Dermis microvascular lymphatic vessel endothelial cell (primary cell): ENCODE measurements at places on chromosomes 4 and X. TPM values are rescaled to one million over a fixed set of nuclear protein-coding genes. Genes with fewer than 3 reads are reported as not detected.

The TMEM33 gene
- total RNA-seq, result 36.5 and 49.9 TPM in 2 replicates

The DMD gene
- total RNA-seq, result 1.8 and 2.1 TPM in 2 replicates

The PPEF2 gene
- under 0.01 TPM in 1 of 2 replicates, not detected in the other for total RNA-seq

The ZFP92 gene
- total RNA-seq, result 0.39 and 0.89 TPM in 2 replicates

The REST gene
- total RNA-seq, result 27.2 and 29.5 TPM in 2 replicates

The GRID2 gene
- total RNA-seq, result not detected in 2 replicates

The APBB2 gene
- 23.0 and 30.9 TPM in 2 replicates for total RNA-seq

The MGARP gene
- total RNA-seq, result under 0.01 and 0.13 TPM in 2 replicates

The ADH1C gene
- total RNA-seq, result not detected in 2 replicates

The ADGRG2 gene
- not detected in 2 replicates for total RNA-seq

The F9 gene
- not detected in 2 replicates for total RNA-seq

The PCSK1N gene
- total RNA-seq, result under 0.01 and 0.13 TPM in 2 replicates

The THAP6 gene
- 4.0 and 4.7 TPM in 2 replicates for total RNA-seq

The DOK7 gene
- total RNA-seq, result under 0.01 TPM in 1 of 2 replicates, not detected in the other

The FDCSP gene
- total RNA-seq, result not detected in 2 replicates

The PNMA6A gene
- 0.39 and 1.0 TPM in 2 replicates for total RNA-seq

The ANAPC4 gene
- total RNA-seq, result 19.3 and 21.4 TPM in 2 replicates

The SERPINA7 gene
- total RNA-seq, result not detected in 2 replicates

The CXCL3 gene
- total RNA-seq, result under 0.01 and 0.13 TPM in 2 replicates

The ADAMTS3 gene
- 0.63 and 0.90 TPM in 2 replicates for total RNA-seq

The FRMPD3 gene
- not detected in 2 replicates for total RNA-seq

The LRIT3 gene
- total RNA-seq, result under 0.01 TPM in 2 replicates

The TRAM1L1 gene
- total RNA-seq, result 0.51 TPM in 2 replicates

The SMR3B gene
- total RNA-seq, result not detected in 2 replicates

The ABLIM2 gene
- total RNA-seq, result 2.6 and 2.8 TPM in 2 replicates

The HSFX2 gene
- 0.25 and 0.26 TPM in 2 replicates for total RNA-seq

The CYLC1 gene
- not detected in 2 replicates for total RNA-seq

The TRIM61 gene
- total RNA-seq, result not detected in 2 replicates

The EVC gene
- total RNA-seq, result 10.0 and 17.1 TPM in 2 replicates

The MAGEA11 gene
- total RNA-seq, result not detected in 2 replicates

The SLC49A3 gene
- total RNA-seq, result 4.4 and 9.7 TPM in 2 replicates

The TMPRSS11D gene
- under 0.01 and 0.13 TPM in 2 replicates for total RNA-seq

The SPATA18 gene
- total RNA-seq, result 1.9 and 2.2 TPM in 2 replicates

The USP17L10 gene
- total RNA-seq, result not detected in 2 replicates

The HELT gene
- total RNA-seq, result not detected in 2 replicates

The TCP11X2 gene
- not detected in 2 replicates for total RNA-seq

The ZNF732 gene
- 0.63 and 1.4 TPM in 2 replicates for total RNA-seq

The GPR173 gene
- total RNA-seq, result 0.90 and 1.8 TPM in 2 replicates
